Neural progenitor cell (in vitro differentiated cells): ENCODE measurements at places on chromosomes 16 and 17.

GRCh38 chr17:13879961-13880466 is 189.3 kb upstream of the COX10 start:
- H3K27me3 ChIP-seq, result no peaks in the 10 kb centered on the region
- H3K27ac ChIP-seq, result no peak overlapping the region
- DNase-seq, result no peak
- no peak overlapping the region for H3K4me3 ChIP-seq
- H3K4me1 ChIP-seq, result peaks cover under 1% of the 10 kb centered on the region
- peaks cover 3% of the 10 kb centered on the region for H3K36me3 ChIP-seq

GRCh38 chr17:55344514-55344997 is 77.1 kb downstream of the MMD start:
- no peaks in the 10 kb centered on the region for H3K4me1 ChIP-seq
- no peak for DNase-seq
- H3K36me3 ChIP-seq, result no peaks in the 10 kb centered on the region
- H3K4me3 ChIP-seq, result no peak overlapping the region
- no peaks in the 10 kb centered on the region for H3K27me3 ChIP-seq

- H3K4me1 ChIP-seq, result no peaks in the 10 kb centered on the region
- H3K4me3 ChIP-seq, result no peak overlapping the region
- no peaks in the 10 kb centered on the region for H3K27me3 ChIP-seq
- H3K27ac ChIP-seq, result no peak overlapping the region
Observed at GRCh38 chr17:37031493-37032083, 82.8 kb downstream of the AATF start.

- H3K4me3 ChIP-seq, result peak within 1 kb of the TSS; percentile 63
- no peaks in the 10 kb centered on the region for H3K36me3 ChIP-seq
- peak; percentile 96 for DNase-seq
- no peaks in the 10 kb centered on the region for H3K27me3 ChIP-seq
- peak within 1 kb of the TSS; percentile 24 for H3K27ac ChIP-seq
- H3K4me1 ChIP-seq, result peaks cover 8% of the 10 kb centered on the region
Observed at GRCh38 chr17:50507871-50508572, at the start of gene MYCBPAP. MYCBPAP (plus strand) TSS chr17:50508439; CDS start chr17:50508675, 236 bp downstream.

DNA sequence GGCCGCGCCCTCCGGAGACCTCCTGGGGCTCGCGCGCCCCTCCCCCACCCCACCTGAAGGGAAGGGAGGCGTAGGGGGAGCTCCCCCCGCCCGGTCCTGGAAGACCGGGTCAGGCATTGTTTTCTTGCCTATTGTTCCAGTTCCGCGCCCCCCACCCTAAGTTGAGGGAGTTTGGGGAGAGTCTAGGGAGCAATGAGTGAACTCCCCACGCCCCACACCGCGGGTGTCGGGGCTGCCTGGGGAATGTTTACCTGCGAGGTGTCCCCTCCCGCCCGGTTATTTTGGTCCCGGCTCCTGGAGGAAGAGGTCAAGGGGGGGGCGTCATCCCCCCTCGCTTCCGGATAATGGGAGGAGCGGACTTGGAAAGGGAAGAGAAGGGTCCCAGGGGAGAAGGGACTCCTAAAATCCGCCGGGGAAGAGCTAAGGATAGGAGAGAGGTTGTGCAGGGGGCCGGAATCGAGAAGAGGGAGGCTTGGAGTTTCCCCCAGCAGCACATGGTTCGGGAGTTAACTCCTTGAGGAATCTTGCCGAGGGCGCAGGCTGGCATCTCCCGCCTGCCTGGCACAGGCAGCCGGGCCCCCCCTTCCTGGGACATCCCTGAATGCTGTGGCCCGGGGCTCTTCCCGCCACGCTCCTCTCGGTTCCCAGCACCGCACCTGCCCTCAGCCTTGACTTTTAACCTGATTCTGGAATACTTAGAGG is 881 bp downstream of the MLLT6 start:
- DNase-seq, result peak; percentile 62
- H3K27ac ChIP-seq, result no peak overlapping the region
- H3K4me3 ChIP-seq, result peak overlapping the region; percentile 87
- H3K27me3 ChIP-seq, result peaks cover 66% of the 10 kb centered on the region

- H3K27ac ChIP-seq, result no peak overlapping the region
- H3K4me3 ChIP-seq, result no peak overlapping the region
- no peak for DNase-seq
- no peaks in the 10 kb centered on the region for H3K4me1 ChIP-seq
Observed at GRCh38 chr17:19670908-19671307, 22.4 kb downstream of the ALDH3A2 start.

DNA sequence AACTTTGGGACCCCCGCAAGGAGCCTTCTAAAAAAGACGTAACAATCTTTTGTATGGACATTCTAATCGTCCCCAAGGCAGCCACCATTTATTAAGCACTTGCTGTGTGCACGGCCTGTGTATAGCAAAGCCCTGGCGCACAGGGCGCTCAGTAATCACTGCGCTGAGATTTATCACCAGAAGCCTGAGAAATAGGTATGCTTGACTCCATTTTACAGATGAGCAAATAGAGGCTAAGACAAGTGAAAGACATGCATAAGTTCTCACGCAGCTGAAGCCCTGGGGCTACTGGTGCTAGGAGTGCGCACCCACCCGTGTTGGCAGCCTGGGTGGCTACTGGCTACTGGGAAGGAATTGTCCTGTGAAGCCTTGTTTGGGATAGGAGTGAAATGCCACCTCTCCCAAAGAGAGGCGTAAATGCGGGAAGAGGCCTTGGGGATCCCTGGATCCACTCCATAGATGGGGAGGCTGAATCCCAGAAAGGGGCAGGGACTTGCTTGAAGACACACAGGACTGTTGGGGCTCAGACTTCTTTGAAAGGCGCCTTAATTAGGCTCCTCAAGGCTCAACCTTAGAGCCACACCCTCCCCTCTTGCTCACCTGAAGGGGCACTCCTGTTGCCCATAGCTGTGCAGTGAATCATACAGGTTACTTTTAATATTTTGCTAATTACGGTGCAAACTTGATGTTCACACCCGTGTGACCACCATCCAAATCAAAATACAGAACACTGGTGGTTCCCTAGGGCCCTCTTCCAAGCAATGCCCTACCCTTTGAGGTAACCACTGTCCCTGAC is 634 bp upstream of the NATD1 start:
- no peaks in the 10 kb centered on the region for H3K36me3 ChIP-seq
- peaks cover 21% of the 10 kb centered on the region for H3K27me3 ChIP-seq
- no peak overlapping the region for H3K27ac ChIP-seq
- peak overlapping the region; percentile 75 for H3K4me3 ChIP-seq
- no peak for DNase-seq

- peaks cover 4% of the 10 kb centered on the region for H3K4me1 ChIP-seq
- no peak overlapping the region for H3K4me3 ChIP-seq
- no peak for DNase-seq
- H3K36me3 ChIP-seq, result no peaks in the 10 kb centered on the region
Observed at GRCh38 chr16:1258225-1258600, 2.3 kb downstream of the TPSD1 start.

DNA sequence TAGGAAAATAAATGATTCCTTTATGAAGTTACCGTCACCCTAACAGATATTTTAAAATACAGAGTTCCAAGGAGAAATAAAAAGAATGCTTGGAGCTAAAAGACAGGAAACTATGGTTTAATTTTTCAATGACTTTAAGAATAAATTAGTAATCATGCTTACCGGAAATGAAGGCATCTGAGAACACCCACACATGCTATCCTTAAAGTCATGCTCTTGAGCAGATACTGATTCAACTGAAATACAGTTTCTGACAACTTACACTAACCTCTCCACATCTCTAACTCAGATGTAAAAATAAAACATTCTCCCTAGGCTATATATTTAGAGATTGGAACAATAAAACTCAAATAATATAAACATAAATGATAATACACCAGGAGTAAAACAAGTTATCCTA is 7.8 kb downstream of the PSMD12 start:
- H3K27me3 ChIP-seq, result no peaks in the 10 kb centered on the region
- no peaks in the 10 kb centered on the region for H3K4me1 ChIP-seq
- no peaks in the 10 kb centered on the region for H3K36me3 ChIP-seq
- H3K27ac ChIP-seq, result no peak overlapping the region
- DNase-seq, result no peak
- H3K4me3 ChIP-seq, result no peak overlapping the region

DNA sequence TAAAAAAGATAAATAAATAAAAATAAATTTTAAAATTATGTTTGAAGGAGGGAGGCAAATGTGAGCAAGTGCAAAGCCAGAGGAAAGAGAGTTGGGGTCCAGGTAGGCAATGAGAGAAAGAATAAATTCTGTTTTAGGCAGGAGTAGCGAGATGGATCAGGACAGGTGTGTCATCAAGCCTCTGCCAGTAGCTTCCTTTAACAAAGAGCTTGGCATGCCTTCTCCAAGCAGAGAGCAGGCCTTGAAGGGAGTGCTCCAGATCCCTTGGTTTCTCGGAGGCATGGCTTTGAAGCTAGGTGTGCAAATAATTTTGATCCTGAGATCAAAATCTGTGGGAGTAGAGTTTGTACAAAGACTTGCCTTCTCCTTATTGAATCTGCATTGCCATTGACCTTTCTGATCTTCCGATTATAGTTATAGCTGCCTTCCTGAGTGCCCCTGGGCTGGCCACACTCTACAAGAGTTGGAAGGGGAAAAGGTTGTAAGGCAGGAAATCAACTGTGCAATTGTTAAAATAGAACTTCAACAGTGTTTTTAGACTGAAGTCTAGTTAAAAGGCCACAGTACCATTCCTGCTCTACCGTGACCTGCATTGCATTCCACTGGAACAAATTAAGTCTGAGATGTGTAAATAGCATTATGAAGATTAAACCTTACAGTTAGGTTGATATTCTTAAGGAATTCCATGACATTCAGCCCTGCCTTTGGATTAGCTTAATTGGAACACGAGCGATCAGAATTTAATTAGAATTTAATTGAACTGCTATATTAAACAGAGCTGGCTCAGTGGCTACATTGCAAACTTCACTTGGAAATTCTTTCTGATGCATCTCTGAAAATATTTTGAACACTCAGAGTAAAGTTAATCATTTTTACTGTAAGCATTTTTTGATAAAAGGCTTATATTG is 33.7 kb downstream of the IQCK start:
- DNase-seq, result no peak
- H3K4me1 ChIP-seq, result peaks cover 14% of the 10 kb centered on the region
- H3K36me3 ChIP-seq, result no peaks in the 10 kb centered on the region
- H3K27me3 ChIP-seq, result no peaks in the 10 kb centered on the region
- no peak overlapping the region for H3K4me3 ChIP-seq

GRCh38 chr17:74960570-74961342 is 11.8 kb downstream of the HID1 start:
- no peak overlapping the region for H3K27ac ChIP-seq
- H3K27me3 ChIP-seq, result peaks cover 33% of the 10 kb centered on the region
- no peaks in the 10 kb centered on the region for H3K36me3 ChIP-seq
- H3K4me3 ChIP-seq, result no peak overlapping the region

GRCh38 chr17:40621578-40621977 is 26.0 kb downstream of the SMARCE1 start:
- no peaks in the 10 kb centered on the region for H3K4me1 ChIP-seq
- no peak overlapping the region for H3K27ac ChIP-seq
- H3K36me3 ChIP-seq, result no peaks in the 10 kb centered on the region
- no peak for DNase-seq
- H3K4me3 ChIP-seq, result no peak overlapping the region

DNA sequence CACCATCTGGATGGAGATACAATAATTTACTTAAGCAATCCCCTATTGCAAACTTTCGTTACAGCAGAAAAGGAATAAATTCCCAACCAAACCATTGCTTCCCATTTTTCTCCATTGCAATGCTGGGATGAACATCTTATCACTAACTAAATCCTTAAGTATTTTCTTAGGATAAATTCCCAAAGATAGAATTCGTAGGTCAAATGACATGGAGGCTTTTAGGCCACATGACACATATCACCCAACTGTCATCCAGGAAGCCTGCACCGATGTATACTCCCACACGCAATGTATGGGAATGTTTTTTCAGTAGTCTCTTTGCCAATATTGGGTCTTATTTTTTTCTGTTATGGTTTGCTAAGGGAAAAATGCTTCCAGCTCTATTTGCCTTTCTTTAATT is 1.6 kb upstream of the TLCD2 start:
- no peak overlapping the region for H3K4me3 ChIP-seq
- no peaks in the 10 kb centered on the region for H3K36me3 ChIP-seq
- no peak for DNase-seq
- H3K27ac ChIP-seq, result no peak overlapping the region
- H3K27me3 ChIP-seq, result peaks cover 33% of the 10 kb centered on the region

GRCh38 chr17:41433586-41433985 is 7.2 kb downstream of the KRT38 start:
- no peaks in the 10 kb centered on the region for H3K27me3 ChIP-seq
- no peak overlapping the region for H3K27ac ChIP-seq
- no peak for DNase-seq
- H3K36me3 ChIP-seq, result no peaks in the 10 kb centered on the region
- H3K4me3 ChIP-seq, result no peak overlapping the region

DNA sequence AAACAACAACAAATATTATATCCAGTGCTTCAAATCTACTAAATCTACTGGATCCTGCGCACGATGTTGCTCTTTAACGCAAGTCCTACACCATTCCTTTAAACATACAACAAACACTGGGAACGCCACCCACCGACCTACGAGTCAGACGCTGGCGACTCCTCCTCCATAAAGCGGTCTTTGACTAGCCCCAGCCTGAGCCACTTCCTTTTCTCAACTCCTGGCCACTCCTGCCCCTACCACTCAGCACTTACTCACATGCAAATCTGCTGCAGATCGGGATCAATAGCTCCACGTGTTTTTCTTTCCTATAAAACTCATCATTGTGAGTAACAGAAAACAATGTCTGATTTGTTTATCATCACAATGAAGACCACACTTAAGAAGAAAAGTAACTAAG is 32.8 kb upstream of the MNT start:
- H3K4me3 ChIP-seq, result no peak overlapping the region
- H3K36me3 ChIP-seq, result no peaks in the 10 kb centered on the region
- H3K27me3 ChIP-seq, result no peaks in the 10 kb centered on the region
- no peak overlapping the region for H3K27ac ChIP-seq

DNA sequence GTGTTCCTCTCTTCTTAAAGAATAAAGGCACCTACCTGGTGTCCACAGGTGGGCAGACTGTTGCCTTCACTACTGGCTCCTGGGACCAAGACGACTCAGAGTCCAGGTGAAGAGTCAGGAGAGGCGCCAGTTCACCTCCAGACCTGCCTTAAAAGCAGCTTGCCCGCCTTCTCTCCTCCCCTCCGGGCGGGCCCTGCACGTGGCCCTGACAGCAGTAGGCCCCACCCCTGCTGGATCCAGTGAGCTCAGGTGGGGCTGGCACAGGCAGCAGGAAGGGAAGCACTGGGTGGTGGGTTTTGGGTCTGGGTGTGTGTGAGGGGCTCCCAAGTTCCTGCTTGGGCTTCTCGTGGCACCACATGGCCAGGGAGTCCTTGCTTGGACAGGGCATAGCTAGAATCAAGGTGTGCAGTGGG is at the start of gene TNS4:
TSS of gene TNS4 (minus strand) at position 125 of the 413 bp plus-strand sequence. CDS start 5,198 bp downstream, outside the sequence.
- peaks cover 2% of the 10 kb centered on the region for H3K4me1 ChIP-seq
- H3K36me3 ChIP-seq, result no peaks in the 10 kb centered on the region
- DNase-seq, result no peak

DNA sequence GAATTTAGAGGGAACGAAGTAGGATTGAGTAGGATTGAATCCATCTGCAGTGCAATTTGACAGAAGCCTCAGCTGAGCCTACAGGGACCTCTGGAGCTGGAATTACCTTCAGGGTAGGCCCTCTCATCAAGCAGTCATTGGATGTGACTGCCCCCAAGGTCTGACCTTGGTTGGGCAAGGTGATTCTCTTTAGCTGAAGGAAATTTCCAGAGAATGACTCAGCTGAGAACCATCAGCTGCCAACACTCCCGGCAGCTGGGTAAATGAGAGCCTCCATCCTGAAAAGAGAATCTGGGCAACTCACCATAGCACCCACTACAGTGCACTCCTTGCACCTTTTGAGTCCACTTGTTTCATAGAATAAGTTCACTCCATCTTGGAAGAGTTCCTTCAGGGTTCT is 113.5 kb upstream of the MED13 start:
- no peaks in the 10 kb centered on the region for H3K27me3 ChIP-seq
- H3K36me3 ChIP-seq, result no peaks in the 10 kb centered on the region
- no peaks in the 10 kb centered on the region for H3K4me1 ChIP-seq
- H3K27ac ChIP-seq, result no peak overlapping the region
